H9 (cell line): ENCODE measurements at places on chromosomes 2 and 18. TPM values are rescaled to one million over a fixed set of nuclear protein-coding genes. Genes with fewer than 3 reads are reported as not detected.
A peak's percentile ranks its signal among the peaks of the same experiment; 100 is the strongest.

CPLX4 gene
- total RNA-seq: not detected in 2 replicates

GRCh38 chr2:64338910-64339500 is 115.0 kb upstream of the LGALSL start:
- H3K27me3 ChIP-seq: no peaks in the 10 kb centered on the region
- H3K27ac ChIP-seq: no peak overlapping the region
- no peak for DNase-seq
- no peak overlapping the region for H3K4me3 ChIP-seq
- H3K4me1 ChIP-seq: peaks cover 4% of the 10 kb centered on the region; the same call in 1 of the 2 replicates
- H3K36me3 ChIP-seq: 0 out of 2 replicates have a peak, but pooled peaks cover 7% of the 10 kb centered on the region

- H3K4me3 ChIP-seq: no peak overlapping the region
- no peak overlapping the region for H3K27ac ChIP-seq
- DNase-seq: peak; percentile 38
Observed at GRCh38 chr2:48946449-48947048, 191.0 kb upstream of the LHCGR start.

ADAM23 gene
- 21.4 and 24.2 TPM in 2 replicates for total RNA-seq

- no peak overlapping the region for H3K27ac ChIP-seq
- H3K4me1 ChIP-seq: peaks cover 15% of the 10 kb centered on the region
- peaks cover 2% of the 10 kb centered on the region; the same call in 1 of the 3 replicates for H3K36me3 ChIP-seq
- no peak for DNase-seq
Observed at GRCh38 chr2:47558116-47558767, 155.3 kb downstream of the MSH2 start.

DNA sequence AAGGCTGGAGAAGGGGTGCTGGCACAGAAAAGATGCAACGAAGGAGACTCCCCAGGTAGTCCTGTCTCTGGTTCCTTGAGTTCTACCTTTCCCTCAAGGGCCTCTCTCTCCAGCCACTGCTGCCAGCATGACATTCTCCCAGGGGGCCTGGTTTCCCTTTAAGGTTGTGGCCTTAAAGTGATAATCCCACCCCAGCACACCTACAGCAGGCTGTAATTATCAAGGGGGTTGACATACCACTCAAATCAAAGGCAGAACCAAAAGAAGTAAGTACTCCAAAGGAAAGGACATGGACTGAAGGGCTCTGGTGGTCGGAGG is 127.4 kb upstream of the MSH6 start:
- H3K4me3 ChIP-seq: no peak overlapping the region; the same call in 2 of the 3 replicates
- no peaks in the 10 kb centered on the region for H3K36me3 ChIP-seq
- H3K4me1 ChIP-seq: peaks cover 3% of the 10 kb centered on the region; the same call in 1 of the 2 replicates
- no peak for DNase-seq
- H3K27me3 ChIP-seq: no peaks in the 10 kb centered on the region

MATN3 gene
- total RNA-seq: 12.2 and 13.5 TPM in 2 replicates

DNA sequence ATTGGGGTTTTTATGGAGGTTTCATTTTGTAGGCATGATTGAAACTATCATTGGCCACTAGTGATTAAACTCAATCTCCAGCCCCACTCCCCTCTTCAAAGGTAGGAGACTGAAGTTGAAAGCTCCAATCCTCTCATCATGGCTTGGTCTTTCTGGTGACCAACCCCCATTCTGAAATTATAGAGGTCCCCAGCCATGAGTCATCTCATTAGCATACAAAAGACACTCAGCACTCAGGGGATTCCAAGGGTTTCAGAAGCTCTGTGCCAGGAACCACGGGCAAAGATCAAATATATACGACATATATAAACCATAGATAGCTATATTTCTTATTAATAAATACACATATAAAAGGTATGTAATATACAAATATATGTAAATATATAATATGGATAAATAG is 256.0 kb upstream of the POU3F3 start:
- H3K27ac ChIP-seq: no peak overlapping the region
- no peaks in the 10 kb centered on the region for H3K27me3 ChIP-seq
- no peak for DNase-seq
- peaks cover 3% of the 10 kb centered on the region for H3K36me3 ChIP-seq

ANKRD62 gene
- total RNA-seq: not detected in 2 replicates

AUP1 gene
- 91.5 and 93.6 TPM in 2 replicates for total RNA-seq
